NCI-H526 treated with DMSO at 0.1 percent for 48 hours (cell line): ENCODE measurements at places on chromosomes 1 and 21.

- no peak for DNase-seq
Measured at GRCh38 chr1:20093940-20094391, 24.0 kb downstream of the PLA2G5 start.

DNA sequence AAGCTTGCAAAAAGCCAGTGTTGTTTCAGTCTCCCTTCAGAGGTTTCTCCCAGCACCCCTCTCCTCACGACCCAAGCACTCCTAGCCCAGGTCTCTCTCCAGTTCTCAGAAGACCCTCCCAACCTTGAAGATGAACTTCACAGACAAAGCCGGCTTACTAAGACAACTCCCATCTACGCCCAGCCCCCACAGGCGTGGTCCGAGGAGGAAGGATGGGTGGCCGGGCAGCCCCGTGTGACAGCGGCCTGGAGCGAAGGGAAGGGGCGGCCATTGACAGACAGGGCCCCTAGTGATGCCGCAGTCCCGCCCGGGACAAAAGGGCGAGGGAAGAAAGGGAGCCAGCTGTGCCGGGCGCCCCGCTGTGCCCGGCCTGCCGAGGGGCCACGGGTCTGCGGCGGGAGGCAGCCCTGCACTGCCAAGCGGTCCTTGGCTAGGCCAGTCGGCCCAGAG, 6.9 kb downstream of the PAX7 start:
- DNase-seq = no peak

DNA sequence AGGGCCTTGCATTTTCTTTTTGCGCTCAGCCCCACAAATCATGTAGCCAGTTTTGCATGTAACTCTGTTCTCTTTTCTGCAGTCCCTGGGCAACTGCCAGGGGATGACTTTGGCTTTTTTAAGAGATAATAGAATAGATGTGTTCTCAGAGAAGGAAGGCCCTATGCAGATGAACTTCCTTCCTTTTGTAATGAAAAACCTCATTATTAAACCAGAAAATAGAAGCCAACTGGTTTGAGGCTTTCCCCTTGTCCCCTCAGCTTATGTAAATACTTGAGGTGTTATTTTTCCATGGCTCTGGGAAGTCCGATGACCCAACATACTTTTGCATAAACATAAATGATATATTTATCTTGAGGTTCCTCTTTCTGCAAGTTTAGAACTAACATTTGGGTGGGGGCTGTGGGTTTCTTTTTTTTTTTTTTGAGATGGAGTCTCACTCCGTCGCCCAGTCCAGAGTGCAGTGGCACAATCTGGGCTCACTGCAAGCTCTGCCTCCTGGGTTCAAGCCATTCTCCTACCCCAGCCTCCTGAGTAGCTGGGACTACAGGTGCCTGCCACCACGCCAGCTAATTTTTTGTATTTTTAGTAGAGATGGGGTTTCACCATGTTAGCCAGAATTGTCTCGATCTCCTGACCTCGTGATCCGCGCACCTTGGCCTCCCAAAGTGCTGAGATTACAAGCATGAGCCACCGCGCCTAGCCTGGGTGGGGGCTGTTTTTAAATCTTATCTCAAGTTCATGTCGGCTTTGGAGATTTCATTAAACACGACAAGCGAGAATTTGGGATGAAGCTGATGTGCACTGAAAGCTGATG, 14.4 kb upstream of the FCRL5 start:
- no peak for DNase-seq

DNA sequence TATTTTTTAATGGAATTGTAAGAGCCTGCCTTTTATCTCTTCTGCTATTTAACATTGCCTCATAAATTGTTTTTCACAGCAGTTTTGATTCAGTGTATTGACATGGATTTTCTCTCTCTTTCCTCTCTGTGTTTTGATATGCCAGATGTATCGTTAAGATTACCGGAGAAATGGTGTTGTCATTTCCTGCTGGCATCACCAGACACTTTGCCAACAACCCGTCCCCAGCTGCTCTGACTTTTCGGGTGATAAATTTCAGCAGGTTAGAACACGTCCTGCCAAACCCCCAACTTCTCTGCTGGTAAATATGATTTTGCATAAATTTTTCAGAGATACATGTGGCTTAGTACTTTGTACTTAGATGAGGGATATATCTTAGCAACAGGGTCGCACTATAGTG, 23.1 kb upstream of the DYNLT5 start:
- peak; percentile 75 for DNase-seq

GRCh38 chr1:201602413-201603265, 63.7 kb downstream of the NAV1 start:
- DNase-seq = no peak

DNA sequence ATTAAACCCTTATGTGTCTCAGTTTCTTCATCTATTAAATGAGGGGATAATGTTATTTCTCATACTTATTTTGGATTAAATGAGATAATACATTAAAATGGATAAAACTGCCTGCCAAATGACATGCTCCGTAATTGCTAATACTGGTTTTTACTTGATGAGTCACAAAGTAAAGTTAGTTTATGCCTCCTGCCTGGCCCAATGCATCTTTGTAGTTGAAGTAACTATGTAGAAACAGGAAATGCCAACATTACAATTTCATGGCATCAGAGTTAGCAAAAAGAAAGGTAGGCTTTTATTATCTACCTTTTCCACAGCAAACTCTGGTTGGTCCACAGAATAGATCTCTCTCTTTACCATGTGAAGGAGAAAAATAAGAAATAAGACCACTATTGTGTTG, 214.5 kb downstream of the TBX15 start:
- DNase-seq = no peak

- DNase-seq = no peak
Measured at GRCh38 chr21:41680444-41681347, 86.2 kb downstream of the RIPK4 start.

- DNase-seq = peak; percentile 76
Measured at GRCh38 chr1:22025368-22026155, 24.1 kb downstream of the CELA3A start.

DNA sequence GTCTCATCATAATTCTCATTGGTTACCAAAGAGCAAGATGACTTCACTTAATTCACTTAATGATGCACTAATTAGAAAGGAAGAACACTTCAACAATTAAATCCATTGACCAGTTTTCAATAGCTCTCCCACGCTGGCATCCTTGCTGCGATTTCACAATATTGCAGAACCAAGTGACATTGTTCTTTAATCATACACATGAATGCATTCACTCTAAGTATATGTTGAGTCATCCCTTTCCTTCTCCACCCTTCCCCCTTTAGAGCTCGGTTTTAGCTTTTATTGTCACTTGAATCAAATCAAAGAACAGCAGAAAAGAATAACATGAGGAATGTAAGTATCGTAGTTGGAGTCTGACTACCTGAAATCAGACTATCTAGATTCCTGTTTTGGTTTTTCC, 233.6 kb upstream of the FMN2 start:
- DNase-seq = no peak

GRCh38 chr1:38191461-38191860, 144.9 kb upstream of the POU3F1 start:
- DNase-seq = no peak

GRCh38 chr1:191490303-191490702, 668.0 kb upstream of the RGS18 start:
- DNase-seq = no peak

DNA sequence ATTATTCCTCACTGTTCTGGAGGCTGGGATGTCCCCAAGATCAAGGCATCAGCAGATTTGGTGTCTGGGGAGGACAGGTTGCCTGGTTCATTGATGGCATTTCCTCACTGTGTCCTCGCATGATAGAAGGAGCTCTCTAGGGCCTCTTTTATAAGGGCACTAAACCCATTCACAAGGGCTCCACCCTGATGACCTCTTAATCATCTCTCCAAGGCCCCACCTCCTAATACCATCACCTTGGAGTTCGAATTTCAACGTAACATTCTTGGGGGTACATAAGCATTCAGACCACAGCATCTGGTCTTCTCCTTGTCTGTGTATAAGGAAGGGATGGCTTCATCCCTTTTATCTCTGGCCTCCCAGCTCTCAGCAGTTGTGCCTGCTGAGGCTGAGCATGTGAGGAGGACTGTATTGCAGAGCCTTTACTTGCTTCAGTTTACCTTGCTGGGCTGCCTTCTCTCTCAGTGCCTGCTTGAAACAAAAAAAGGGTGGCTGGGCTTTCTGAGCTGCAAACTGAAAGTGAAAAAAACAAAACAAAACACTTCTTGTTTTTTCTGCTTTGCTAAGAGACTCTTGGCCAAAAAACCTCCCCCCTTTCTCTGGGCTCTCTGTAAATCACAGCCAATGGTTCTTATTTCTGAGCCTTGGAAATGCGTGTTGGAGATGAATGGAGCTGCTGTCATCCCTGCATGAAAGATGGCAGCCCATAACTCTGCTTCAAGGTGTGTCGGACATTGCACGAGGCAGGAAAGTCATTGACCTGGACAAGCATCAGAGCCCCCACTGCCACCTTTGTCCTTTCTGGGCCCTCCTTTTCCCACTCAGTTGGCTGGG, 75.8 kb downstream of the RHOU start:
- no peak for DNase-seq

GRCh38 chr1:207463571-207463970, 9.4 kb downstream of the CR2 start:
- no peak for DNase-seq

DNA sequence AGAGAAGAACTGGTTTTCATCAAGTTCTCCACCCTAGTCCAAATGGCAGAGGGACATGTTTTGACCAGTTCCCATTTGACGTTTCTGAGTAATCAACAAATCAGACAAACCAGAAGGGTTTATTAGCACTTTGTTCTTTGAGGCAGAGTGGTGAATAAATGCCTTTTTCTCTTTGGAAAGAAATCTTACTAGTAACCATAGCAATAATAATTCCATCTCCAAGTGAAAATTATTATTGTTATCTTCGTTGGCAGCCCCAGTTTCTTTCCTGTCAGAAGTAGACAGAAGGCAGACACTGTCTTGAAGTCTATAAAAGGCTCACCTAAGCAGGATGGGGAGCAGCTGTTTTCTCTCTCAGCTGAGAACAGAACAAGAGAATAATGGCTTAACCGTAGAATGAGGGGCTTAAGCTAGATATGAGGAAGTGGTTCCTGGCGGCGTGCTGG, 391.6 kb downstream of the PBX1 start:
- DNase-seq = no peak

- no peak for DNase-seq
Measured at GRCh38 chr21:33936301-33937038, 20.9 kb upstream of the ATP5PO start.
